Kidney epithelial cell (primary cell): ENCODE measurements at places on chromosomes 1 and 21.

GRCh38 chr1:185355947-185356346 lies 38.9 kb upstream of the IVNS1ABP start:
- no peak for DNase-seq

GRCh38 chr21:39529026-39529425 lies 77.3 kb downstream of the SH3BGR start:
- no peak for DNase-seq

GRCh38 chr1:153507926-153508583 lies 27.7 kb downstream of the S100A6 start:
- no peak for DNase-seq

- DNase-seq, result no peak
Observed at GRCh38 chr1:211133393-211133835, 534 bp downstream of the KCNH1 start.

DNA sequence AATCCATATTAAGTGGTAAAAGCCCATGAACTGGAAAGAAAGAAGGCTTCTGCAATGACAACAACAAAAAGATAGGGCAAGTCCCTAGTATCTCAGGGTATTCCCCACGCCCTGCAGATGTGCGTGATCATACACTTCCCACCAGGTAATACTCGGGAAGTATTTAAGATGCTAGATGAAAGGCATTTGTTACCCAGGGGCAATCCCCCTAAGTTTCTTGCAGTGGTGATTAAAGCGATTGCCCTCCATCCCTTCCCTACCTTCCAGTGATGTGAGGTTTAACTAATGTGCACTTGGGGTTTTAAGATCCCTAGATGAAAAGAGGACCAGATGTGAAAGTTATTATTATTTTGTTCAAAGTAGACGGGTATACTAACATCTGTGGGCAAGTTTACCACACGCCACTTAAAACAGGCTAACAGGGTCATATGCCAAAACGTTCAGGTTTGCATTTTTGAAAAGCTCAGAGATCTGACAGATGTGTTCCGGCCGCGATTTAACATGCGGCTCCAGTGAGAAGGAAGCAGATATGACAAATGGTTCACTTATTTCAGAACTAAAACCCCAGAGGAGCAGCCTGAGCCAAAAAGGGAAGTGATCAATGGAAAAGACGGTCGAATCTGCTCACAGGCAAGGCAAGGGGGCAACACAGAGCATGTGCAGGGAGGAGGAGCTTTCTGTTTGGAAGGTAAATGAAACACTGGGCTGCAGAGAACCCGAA lies 17.4 kb downstream of the TIAM1 start:
- DNase-seq, result no peak

GRCh38 chr21:41765420-41765821 lies 1.4 kb downstream of the RIPK4 start:
- no peak for DNase-seq

GRCh38 chr21:28540514-28540913 lies 452.2 kb downstream of the LTN1 start:
- no peak for DNase-seq

DNA sequence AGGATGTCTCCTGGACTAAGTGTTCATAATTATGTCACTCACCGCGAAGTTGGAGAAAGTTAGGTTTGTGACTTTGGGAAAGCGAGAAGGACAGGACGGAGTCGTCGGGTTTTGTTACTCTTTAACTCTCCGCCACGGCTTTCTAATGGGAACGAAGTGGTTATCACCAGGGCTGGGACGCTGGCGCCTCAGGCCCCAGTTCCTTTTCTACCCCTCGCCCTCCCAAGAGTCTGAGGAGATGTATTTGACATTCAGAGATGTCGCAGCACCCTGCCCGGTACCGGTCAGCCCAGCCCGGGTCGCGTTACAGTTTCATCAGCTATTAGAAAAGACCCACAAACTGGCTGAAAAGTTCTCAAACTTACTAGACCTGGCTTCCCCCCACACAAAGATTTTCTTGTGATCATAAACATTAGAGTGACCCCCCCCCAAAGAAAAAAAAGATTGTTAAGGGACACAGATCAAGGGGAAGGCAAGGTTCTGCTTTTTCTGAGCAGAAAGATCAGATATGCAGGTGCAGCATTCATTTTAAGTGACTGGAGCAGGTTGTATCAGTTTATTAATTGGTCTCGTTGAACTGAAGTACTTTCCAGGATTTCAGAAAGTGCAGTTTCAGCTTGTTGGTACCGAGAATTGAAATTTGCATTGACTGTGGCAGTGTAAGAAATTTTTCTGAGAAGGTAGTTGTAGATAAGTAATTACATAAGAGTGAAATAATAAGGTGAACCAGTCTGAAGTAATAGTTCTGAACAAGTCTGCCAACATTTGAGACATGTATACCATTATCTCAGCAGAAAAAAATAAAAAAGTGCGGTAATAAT lies 859 bp upstream of the ZBTB18 start:
- no peak for DNase-seq

GRCh38 chr1:228007801-228008341 lies 1.1 kb downstream of the WNT3A start:
- DNase-seq, result no peak

GRCh38 chr1:224759681-224760091 lies 143.6 kb downstream of the CNIH3 start:
- no peak for DNase-seq

DNA sequence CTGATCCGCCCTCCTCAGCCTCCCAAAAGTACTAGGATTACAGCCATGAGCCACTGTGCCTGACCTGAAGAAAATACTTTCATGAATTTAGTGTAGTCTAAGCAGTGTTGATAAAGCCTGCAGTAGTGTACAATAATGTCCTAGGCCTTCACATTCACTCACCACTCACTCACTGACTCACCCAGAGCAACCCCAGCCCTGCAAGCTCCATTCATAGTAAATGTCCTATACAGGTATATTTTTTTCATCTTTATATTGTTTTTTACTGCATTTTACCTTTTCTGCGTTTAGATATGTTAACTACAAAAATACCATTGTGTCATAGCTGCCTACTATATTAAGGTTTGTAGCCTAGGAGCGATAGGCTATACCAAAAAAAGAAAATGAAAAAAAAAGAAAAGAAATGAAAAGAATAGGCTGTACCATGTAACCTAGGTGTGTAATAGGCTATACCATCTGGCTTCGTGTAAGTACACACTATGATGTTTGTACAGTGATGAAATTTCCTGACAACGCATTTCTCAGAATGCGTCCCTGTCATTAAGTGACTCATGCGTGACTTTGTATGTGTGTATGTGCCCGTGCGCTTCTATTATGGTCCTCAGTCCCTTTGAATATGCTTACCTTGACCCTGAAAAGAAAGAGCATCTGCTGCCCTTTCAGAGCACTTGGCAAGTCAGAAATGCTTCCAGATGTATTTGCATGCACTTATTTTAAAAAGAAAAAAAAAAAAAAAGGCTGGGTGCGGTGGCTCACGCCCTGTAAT lies 9.2 kb upstream of the SLAMF8 start:
- no peak for DNase-seq

GRCh38 chr1:27632387-27633297 lies 2.3 kb downstream of the FGR start:
- DNase-seq, result no peak
